ENCODE measurements at places on chromosomes 12 and 14.

DNA sequence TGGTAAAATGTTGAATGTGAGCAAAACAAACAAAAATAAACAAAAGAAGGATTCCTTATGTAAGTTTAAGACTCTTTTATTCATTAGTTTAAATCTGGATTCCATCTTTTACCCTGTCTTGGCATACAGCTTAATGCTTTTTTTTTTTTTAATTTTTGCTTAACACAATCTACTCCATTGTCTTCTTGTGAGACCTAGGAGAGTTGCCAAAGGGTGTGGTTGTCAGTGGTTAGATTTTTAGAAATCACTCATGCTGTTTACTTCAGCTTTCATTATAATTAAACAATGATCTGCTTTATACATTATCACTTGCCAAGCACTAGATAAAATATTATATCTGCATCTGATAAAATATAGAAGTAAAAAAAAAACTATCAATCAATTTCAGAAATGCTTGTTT, 77.7 kb upstream of the KITLG start:
- no peak for DNase-seq

DNA sequence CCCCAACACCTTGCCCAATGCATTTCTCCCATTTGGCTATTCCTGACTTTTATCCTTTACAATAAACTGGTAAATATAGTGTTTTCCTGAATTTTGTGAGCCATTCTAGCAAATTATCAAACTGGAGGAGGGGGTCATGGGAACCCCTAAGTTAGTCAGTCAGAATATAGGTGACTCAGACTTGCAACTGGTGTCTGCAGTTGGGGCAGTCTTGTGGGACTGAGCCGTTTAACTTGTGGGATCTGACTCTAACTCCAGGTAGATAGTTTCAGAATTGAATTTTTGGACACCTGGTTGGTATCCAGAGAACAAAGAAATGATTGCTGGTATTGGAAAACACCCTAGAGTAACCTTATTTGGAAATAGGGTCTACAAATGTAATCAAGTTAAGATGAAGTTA, 133.4 kb downstream of the CEP83 start:
- no peak for DNase-seq

- peak; percentile 98 for DNase-seq
These were observed 469 bp upstream of the RAB35 start for GRCh38 chr12:120116792-120117651.

DNA sequence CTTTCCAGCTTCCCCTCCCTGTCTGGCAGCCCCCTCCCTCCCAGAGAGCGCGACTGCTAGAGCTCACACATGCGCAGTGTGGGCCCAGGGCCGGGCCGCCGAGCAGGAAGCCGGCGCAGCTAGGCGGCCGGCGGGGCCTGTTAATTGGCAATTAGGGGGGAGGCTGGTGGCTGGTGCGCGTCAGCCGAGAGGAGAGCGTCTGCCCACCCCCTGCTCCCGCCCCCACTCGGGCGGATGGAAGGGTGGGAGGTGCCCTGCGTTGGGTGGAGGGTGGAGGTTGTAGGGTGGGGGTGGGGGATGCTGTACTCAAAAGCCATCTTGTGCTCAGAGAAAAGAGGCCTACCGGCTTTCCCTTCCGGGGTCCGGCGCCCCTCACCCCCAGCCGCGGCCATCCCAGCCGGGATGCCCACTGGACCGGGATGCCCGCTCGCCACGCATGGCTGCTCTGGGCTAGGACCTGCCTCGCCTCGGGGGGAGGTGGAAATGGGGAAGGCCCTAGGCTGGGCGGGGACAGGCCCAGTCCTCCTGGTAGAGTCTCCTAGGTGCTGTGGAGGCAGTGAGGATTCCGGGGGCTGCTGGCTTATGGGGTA, 9.2 kb downstream of the HOXC8 start:
- peak; percentile 90 for DNase-seq

DNA sequence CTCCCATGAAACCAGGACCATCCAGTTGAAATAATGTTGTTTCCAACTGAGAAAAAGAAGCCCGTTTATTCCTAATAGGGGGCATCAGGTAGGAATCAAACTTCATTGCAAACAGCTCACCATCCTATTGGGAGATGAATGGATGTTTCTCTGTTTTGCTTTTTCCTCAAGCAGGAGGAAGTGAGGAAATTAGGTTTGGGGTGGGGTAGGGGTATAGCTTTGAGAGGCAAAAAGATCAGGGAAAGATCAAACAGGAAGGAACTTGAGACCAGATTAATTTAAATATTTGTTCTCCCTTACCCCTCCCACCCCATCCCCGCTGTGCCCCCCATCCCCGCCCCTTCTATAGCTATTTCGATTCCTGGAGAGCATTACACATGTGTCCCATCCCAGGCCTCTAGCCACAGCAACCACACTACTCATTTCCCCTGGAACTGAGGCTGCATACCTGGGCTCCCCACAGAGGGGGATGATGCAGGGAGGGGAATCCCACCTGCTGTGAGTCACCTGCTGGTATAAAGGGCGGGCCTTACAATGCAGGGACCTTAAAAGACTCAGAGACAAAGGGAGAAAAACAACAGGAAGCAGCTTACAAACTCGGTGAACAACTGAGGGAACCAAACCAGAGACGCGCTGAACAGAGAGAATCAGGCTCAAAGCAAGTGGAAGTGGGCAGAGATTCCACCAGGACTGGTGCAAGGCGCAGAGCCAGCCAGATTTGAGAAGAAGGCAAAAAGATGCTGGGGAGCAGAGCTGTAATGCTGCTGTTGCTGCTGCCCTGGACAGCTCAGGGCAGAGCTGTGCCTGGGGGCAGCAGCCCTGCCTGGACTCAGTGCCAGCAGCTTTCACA, at the start of gene IL23A:
TSS of gene IL23A (plus strand) at position 577 of the 850 bp plus-strand sequence. CDS start at position 738, 161 bp downstream.
- DNase-seq: no peak
